ENCODE measurements at places on chromosomes 3 and 15.

DNA sequence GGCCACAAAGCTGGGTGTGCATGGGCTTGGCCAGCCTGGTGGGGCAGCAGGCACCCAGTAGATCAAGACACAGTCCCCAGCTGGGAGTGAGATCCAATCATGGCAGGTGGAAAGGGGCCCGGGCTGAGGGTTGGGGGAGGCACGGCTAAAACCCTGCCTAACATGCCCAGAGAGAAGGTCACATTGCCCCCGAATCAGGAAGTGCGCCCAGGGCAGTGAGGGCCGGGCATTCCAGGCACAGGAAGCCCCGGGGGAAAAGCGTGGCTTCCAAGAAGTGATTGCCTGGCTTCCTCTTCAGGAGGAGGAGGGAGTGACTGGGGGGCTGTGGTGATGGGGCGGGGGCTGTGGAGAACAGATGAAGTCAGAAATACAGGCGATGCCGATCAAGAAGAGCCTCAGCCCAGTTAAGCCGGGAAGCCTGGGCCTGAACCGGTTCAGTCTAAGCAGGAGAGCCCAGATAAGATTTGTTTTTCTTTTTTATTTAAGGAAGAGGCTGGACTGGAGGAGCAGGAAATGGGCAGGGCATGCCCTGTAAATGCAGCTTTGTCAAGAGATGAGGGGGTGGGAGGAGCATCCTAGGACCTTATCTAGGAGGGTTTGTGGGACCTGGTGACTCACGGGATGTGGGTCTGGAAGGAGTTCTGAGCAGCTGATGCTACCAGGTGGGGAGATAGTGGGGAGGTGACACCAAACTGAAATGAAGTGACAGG lies 83.9 kb downstream of the CHSY1 start:
- DNase-seq = no peak

GRCh38 chr3:29721789-29722188 lies 440.9 kb downstream of the RBMS3 start:
- no peak for DNase-seq

- peak; percentile 18 for DNase-seq
Measured at GRCh38 chr3:31408720-31409119, 124.0 kb upstream of the STT3B start.

DNA sequence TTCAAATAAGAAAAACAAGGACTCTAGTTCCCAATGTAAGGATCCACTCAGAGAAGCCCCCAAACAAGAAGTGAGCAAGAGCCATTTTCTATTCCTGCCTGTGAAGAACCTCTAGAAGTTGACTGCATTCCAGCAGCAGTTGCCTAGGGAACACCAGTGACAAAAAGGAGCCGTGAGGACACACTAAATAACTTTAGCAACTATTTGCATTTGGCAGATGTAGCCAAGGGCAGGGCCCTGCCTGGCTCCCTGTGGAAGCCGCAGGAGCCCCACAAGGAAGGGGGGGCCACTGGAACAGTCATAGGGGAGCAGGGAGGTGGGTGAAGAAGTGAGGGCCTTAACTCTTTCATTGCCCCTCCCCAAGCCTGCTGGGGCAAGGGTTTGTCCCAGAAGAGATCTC lies 470.2 kb upstream of the PROK2 start:
- DNase-seq = no peak

GRCh38 chr15:73082812-73083211 lies 30.5 kb downstream of the NEO1 start:
- DNase-seq = no peak
